ENCODE measurements at places on chromosomes 1 and 21. TPM values are rescaled to one million over a fixed set of nuclear protein-coding genes. Genes with fewer than 3 reads are reported as not detected.

RIMKLA gene
- total RNA-seq, result 3.5 TPM

GADD45A gene
- total RNA-seq, result 153 TPM

F11R gene
- total RNA-seq, result 69.2 TPM

UBIAD1 gene
- total RNA-seq, result 14.5 TPM

FAM177B gene
- not detected for total RNA-seq

CNR2 gene
- total RNA-seq, result not detected

TDRD10 gene
- total RNA-seq, result not detected

CC2D1B gene
- 26.0 TPM for total RNA-seq

SPRR1A gene
- not detected for total RNA-seq

ADORA3 gene
- total RNA-seq, result not detected

PDC gene
- total RNA-seq, result not detected

COL9A2 gene
- 7.0 TPM for total RNA-seq

ANGPTL1 gene
- total RNA-seq, result not detected

LYPD8 gene
- total RNA-seq, result not detected

FMO5 gene
- 3.2 TPM for total RNA-seq

TNFAIP8L2 gene
- total RNA-seq, result not detected

HSPG2 gene
- 56.0 TPM for total RNA-seq

OR2T33 gene
- total RNA-seq, result 0.18 TPM

FCGR1A gene
- total RNA-seq, result not detected

CLCA4 gene
- total RNA-seq, result not detected

RAB42 gene
- total RNA-seq, result 4.7 TPM

KCNC4 gene
- total RNA-seq, result 1.6 TPM

ARHGEF16 gene
- total RNA-seq, result 60.7 TPM

Measured in PC-3 (cell line).